Stomach (tissue), 19 donors: ENCODE measurements at places on chromosomes 3 and 15. TPM values are rescaled to one million over a fixed set of nuclear protein-coding genes. Genes with fewer than 3 reads are reported as not detected.

Gene HSPBAP1
- not detected for total RNA-seq

- H3K4me3 ChIP-seq: no peak overlapping the region
- DNase-seq: no peak
- no peaks in the 10 kb centered on the region for H3K27me3 ChIP-seq
- no peaks in the 10 kb centered on the region for H3K36me3 ChIP-seq
These were observed 174.9 kb downstream of the SMAD6 start for GRCh38 chr15:66876731-66877476.

Gene ANKRD63
- 0.37 TPM for total RNA-seq

- no peaks in the 10 kb centered on the region for H3K27me3 ChIP-seq
- H3K27ac ChIP-seq: no peak overlapping the region
- no peak overlapping the region for H3K4me3 ChIP-seq
- peak; percentile 28 for DNase-seq
- H3K36me3 ChIP-seq: no peaks in the 10 kb centered on the region
- H3K4me1 ChIP-seq: peaks cover 16% of the 10 kb centered on the region
These were observed 13.1 kb downstream of the GABRR3 start for GRCh38 chr3:98021830-98022560.

DNA sequence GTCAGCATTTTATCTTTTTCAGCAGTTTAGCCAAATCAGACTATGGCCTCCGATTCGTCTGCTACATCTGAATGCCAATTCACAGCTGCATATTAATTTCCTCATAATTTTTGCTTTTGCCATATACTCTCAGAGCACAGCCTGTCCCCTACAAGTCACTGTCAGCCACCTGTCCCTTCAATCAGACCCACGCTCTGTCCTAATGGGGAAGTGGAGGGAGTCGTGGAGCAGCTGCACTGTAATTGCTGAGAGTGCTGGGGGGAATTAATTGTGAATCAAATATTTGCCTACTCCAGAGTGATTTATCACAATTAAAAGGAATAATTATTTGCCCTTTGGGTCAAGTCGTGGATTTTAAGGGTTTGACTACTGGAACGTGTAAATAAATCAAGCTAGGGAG is 75.5 kb downstream of the EBLN2 start:
- no peaks in the 10 kb centered on the region for H3K27me3 ChIP-seq
- no peak overlapping the region for H3K27ac ChIP-seq
- no peak overlapping the region for H3K4me3 ChIP-seq
- no peak for DNase-seq
- no peaks in the 10 kb centered on the region for H3K36me3 ChIP-seq

Gene SENP7
- 93.1 TPM for total RNA-seq

GRCh38 chr15:41004490-41004889 is 51.2 kb downstream of the CHAC1 start:
- H3K27me3 ChIP-seq: no peaks in the 10 kb centered on the region
- no peak overlapping the region for H3K27ac ChIP-seq
- peaks cover 15% of the 10 kb centered on the region for H3K4me1 ChIP-seq
- peaks cover 51% of the 10 kb centered on the region for H3K36me3 ChIP-seq
- DNase-seq: no peak

DNA sequence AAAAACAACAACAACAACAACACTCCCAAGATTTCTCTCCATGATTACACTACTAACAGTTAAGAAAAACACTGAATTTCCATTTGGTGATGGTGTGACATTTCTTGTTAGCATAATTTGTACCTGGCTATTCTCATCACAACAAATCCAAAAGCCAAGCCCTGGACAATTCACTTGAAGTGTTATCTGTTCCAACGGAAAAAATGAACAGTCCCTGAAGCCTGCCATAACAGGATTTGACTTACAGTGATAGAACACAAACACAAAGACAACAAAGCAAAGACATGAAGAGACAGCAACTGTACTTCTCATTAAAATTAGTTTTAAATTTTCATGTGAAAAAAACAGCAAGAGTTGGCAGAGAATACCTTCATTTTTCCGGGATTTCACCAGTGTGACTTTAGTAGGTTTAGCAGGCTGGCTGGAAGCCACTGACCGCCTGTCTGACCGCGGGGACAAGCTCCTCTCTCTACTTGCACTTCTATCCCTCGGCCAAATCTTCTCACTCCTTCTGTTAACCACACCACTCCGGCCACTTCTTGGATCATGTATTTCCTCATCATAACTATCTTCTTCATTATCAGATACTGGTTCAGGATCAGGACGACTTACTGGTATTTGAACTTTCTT is 56.3 kb downstream of the TJP1 start:
- DNase-seq: no peak
- H3K4me1 ChIP-seq: no peaks in the 10 kb centered on the region
- H3K27ac ChIP-seq: no peak overlapping the region
- peaks cover 54% of the 10 kb centered on the region for H3K36me3 ChIP-seq
- H3K4me3 ChIP-seq: no peak overlapping the region

GRCh38 chr3:66299891-66300290 is 79.1 kb downstream of the SLC25A26 start:
- no peaks in the 10 kb centered on the region for H3K36me3 ChIP-seq
- no peaks in the 10 kb centered on the region for H3K27me3 ChIP-seq
- DNase-seq: peak; percentile 22
- H3K4me3 ChIP-seq: no peak overlapping the region
- no peaks in the 10 kb centered on the region for H3K4me1 ChIP-seq

DNA sequence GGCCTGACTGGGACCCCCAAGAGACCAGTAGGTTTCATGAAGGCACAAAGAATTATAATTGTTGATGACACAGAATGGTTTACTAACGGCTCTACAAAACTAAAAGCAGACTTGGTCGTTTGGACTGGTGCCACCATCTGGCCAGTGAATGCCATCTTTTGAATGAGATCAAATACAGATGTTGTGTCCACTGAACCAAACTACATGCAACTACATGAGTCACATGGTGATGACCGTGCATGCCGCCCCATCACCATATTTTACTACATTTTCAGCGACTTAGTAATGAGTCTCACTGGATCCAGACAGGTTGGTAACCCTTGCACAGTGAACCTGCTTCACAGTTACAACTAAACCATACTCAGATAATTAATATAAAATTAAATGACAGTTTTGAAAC is 803.3 kb downstream of the DIPK2A start:
- no peak overlapping the region for H3K27ac ChIP-seq
- DNase-seq: no peak
- H3K27me3 ChIP-seq: no peaks in the 10 kb centered on the region
- no peak overlapping the region for H3K4me3 ChIP-seq
- no peaks in the 10 kb centered on the region for H3K36me3 ChIP-seq

DNA sequence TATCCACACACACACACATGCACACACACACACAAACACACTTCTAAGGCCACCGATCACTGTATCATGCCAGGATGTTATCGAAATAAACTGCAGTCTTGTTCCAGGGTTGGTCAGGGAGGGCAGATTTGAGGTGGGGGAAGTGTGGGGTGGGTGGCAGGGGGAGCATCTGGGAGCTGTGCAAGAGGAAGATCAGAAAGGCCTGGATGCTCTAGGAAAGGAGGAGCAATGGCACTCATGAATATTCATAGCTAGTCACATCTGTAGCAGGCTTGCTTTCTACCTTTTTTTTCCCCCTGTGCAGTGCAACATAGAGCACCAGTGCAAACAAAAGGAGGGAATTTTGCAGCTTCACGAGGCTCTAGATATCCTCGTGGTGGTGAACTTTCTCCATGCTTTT is 84.9 kb downstream of the MEIS2 start:
- no peaks in the 10 kb centered on the region for H3K27me3 ChIP-seq
- no peak for DNase-seq
- H3K4me1 ChIP-seq: peaks cover 6% of the 10 kb centered on the region
- H3K36me3 ChIP-seq: no peaks in the 10 kb centered on the region
- no peak overlapping the region for H3K4me3 ChIP-seq

Gene GXYLT2
- 0.45 TPM for total RNA-seq

Gene ISLR
- total RNA-seq: 44.6 TPM

GRCh38 chr3:38949994-38950393 is 101.8 kb downstream of the SCN11A start:
- H3K4me1 ChIP-seq: no peaks in the 10 kb centered on the region
- H3K4me3 ChIP-seq: no peak overlapping the region
- DNase-seq: no peak
